ENCODE measurements at places on chromosomes 13 and 19.
A peak's percentile ranks its signal among the peaks of the same experiment; 100 is the strongest.

DNA sequence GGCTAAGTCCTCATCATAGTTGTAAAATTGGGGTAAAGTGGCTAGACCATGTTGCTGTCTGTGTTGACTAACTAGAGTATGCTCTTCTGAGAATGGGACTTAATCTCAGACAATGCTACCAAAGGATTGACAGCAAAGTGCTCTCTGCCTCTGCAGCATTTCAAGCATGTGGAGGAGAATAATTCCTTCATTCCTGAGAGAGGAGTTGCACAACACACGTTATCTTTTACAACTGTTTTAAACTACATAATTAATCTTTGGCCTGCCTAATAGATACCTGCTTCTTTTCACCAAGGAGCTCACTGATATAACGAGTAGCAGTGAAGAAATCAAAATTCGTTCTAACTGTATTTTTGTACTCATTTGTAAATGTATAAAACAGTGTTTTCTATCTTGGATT, 2172.2 kb downstream of the PCDH9 start:
- DNase-seq: no peak

GRCh38 chr13:26599860-26600259, 42.4 kb downstream of the WASF3 start:
- DNase-seq: no peak

DNA sequence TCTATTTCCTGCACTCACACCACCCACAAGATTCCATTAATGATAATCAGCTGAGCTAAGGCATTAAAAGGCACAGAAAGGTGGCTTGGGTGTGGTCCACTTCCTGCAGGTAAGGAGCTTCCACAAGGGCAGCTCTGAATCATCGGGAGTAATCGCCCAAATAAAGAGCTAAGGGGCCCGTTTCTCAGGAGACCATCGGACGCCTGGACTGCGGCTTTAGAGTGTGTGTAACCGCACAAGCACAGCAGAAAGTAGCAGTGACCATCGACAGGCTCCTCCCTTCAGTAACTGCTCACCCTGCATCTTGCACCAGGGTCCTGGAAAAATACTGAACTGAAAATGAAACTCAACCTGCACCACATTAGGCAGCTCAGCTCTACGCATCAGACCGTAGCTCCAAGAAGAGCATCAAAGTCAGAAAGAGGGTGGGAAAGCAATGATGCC, 6.0 kb downstream of the STK24 start:
- DNase-seq: peak; percentile 73

DNA sequence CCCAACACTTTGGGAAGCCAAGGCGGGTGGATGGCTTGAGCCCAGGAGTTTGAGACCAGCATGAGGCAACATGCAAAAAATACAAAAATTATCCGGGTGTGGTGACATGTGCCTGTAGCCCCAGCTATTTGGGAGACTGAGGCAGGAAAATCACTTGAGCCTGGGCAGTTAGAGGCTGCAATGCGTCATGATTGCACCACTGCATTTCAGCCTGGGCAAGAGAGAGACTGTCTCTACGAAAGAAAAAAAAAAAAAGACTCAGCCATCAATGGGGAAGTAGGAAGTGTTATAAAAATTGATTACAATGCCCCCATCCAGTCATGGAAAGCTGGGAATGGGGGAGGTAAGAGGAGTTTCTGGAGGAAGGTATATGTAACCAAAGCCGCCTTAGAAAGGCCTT, 5.4 kb downstream of the TYK2 start:
- no peak for DNase-seq

GRCh38 chr19:35126624-35126959, 8.3 kb downstream of the LGI4 start:
- no peak for DNase-seq
